Stimulated activated CD4-positive, alpha-beta T cell treated with anti-CD3 and anti-CD28 coated beads, TNF-alpha, amount 100 ng/mL, for 24 hours (primary cell): ENCODE measurements at places on chromosomes 11 and 22.
A peak's percentile ranks its signal among the peaks of the same experiment; 100 is the strongest.

- DNase-seq: no peak
Measured at GRCh38 chr22:35519306-35520000, 21.2 kb upstream of the RASD2 start.

- no peak for DNase-seq
Measured at GRCh38 chr11:128180441-128181087, 406.8 kb downstream of the ETS1 start.

- DNase-seq: peak; percentile 28
Measured at GRCh38 chr22:50599816-50600455, 657 bp upstream of the MAPK8IP2 start.

- no peak for DNase-seq
Measured at GRCh38 chr11:208917-209260, 1.4 kb downstream of the RIC8A start.

- DNase-seq: no peak
Measured at GRCh38 chr22:38132136-38132535, 21.7 kb upstream of the BAIAP2L2 start.

- no peak for DNase-seq
Measured at GRCh38 chr11:48011798-48012391, 31.5 kb downstream of the PTPRJ start.

GRCh38 chr11:128200467-128200866 is 386.9 kb downstream of the ETS1 start:
- DNase-seq: no peak

GRCh38 chr11:69204246-69204940 is 48.7 kb downstream of the SMIM38 start:
- no peak for DNase-seq

GRCh38 chr11:94526645-94527438 is 14.6 kb downstream of the C11orf97 start:
- no peak for DNase-seq

DNA sequence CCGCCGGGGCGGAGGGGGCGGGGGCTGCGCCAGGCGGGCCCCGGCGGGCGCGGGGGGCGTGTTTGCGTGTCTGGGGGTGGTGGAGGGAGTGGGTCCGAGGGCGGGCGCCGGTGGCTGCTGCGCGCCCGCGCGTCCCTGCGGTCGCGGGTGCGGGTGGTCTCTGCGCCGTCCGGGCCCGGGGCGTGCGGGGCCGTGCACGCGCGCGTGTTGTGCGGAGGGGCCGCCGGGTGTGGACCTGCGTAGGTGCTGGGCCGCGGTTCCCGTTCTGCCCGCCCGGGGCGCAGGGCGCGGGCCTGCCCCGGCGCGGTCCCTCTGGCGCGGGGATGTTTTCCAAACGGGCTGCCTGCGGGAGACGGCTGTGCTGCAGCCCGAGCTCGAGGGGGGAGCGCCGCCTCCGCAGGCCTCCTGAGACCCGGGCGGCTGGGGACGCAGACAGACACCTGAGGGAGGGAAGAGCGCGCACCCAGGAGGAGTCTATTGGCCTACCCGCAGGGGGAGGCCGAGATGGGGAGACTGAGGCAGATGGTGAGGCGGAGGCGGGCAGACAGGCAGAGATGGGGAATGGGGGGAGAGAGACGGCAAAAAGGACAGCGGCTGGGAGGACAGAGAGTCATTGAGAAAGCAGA is 442 bp downstream of the PELI3 start:
- peak; percentile 35 for DNase-seq

DNA sequence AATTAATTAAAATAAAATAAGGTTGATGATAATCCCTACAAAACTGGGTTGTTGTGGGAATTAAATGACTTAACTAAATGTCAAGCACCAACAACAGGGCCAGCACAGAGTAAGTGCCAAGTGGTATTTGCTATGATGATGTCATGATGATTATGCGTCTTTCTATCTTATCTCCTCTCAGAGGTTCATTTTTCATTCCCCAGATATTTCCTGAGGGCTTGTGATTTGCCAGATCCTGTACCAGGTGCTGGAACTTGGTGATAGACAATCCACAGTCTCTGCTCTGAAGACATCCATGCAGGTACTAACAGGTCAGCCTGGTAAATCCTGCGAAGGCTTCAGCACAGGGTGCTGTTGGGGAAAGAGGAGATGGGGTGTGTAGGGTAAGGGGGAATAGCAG is 8.1 kb upstream of the MYH9 start:
- DNase-seq: no peak

DNA sequence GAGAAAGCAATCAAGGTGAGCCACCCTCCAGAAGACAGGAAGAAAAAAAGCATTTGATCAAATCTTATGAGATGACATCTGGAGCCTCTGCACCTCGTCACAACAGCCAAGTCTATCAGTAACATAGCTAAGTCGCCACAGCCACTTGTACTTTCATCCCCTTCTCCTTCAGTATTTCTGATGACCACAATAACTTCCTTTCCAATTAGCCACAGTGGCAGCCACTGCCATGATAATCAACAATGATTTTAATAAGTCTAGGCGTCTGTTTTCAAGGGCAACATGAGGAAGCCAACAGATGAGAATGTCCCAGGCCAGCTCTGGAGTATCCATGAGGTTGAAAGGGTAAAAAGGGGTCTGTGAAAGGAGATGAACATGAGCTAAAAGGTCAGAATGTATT is 29.9 kb downstream of the RBFOX2 start:
- DNase-seq: no peak

- no peak for DNase-seq
Measured at GRCh38 chr11:1817511-1817910, 17.3 kb upstream of the SYT8 start.

GRCh38 chr22:35888181-35888870 is 140.3 kb downstream of the RBFOX2 start:
- no peak for DNase-seq

GRCh38 chr22:34934261-34934660 is 131.7 kb upstream of the ISX start:
- DNase-seq: no peak

DNA sequence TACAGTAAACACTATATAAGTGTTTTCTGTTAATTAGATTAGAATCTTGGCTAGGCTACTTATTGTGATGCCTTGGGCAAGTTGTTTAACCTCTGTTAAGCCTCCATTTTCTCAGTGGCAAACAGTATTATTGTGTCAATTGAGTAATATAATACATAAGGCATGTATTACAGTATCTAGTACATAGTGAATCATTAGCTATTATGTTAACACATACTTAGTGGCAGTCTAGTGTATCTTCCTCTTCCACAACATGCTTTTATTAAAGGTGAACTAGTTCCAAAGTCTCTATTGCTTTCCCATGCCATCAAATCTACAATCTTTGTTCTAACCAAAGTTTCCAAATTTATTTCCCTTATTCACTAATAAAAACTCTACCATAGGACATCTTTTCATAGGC is 200.9 kb downstream of the SOX6 start:
- no peak for DNase-seq

DNA sequence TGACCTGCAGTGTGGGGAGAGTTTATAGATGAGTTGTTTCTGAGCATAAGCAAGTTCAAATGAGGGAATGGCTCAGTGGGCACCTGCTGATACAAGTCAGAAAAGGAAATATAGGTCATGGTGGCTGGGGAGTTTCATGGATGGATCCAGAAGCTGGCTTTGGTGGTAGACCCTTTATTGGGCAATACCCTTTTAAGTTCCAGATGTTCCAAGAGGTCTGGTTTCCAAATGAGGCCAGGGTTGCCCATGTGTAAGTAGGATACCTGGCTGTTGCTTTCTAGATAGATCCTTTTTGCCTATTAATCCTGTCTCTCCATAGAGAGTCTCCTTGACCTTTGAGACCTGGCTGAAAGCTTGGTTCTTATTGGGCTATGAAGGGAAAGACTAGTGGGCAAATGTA is 2.2 kb downstream of the STIM1 start:
- DNase-seq: no peak

GRCh38 chr11:19237813-19238212 is 2.9 kb downstream of the E2F8 start:
- DNase-seq: no peak

DNA sequence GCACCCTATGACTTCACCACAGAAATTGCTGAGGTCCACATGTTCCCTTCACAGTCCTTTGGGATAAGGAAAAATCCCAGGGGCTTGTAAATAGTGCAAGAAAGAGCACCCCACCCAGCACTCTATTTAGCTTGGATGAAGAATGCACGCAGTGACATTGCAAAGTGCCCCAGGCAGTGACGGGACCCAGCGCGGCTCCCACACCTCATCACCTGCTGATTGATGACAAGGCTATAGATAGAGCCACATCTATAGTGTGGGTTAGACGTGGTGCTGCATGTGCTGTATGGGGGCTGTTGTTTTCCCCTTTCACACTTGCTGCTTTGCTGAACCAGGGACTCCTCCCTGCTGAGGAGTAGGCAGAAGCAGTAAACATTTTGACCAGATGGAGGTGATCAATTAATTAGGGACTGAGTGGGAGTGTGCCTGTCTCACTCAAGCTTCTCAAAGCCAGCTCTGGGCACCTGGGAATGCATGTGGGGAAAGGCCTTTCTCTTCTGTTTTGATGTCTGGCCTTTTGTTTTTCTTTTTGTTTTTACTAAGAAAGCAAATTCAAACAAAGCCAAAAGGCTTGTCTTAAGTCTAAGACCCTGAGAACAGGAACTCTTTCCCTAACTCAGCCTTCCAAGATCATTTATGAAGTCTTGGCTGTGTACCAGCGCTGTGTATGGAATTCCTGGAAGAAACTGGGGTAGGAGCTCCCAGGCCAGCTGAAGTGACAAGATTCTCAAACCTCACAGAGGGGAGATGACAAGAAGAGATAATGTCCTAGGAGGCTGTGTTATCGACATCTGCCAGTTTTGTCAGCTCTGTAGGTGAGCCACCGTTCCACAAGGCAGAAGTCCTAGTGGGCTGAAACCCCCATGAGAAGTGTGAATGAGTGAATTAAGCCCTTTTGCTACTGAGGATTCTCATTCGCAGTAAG is 219.7 kb downstream of the BARX2 start:
- DNase-seq: no peak

DNA sequence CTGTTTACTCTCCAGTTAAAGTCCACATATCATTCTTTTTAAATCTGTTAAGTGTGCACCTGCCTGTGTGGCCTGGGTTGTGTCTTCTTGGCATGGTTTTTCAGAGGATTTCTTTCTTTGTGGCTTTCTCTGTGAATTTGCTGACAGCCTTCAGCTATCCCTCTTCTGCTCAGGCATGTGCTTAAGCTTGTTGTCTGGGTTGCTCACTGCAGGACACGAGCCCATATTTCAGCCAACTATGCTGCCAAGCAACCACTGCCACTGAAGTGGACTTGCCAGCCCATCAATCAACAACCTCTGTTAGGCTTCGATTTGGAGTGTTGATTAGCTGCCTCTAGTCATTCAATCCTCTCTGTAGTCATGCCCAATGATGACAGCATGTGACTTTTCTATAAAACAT is 18.4 kb downstream of the OR51I2 start:
- DNase-seq: no peak

DNA sequence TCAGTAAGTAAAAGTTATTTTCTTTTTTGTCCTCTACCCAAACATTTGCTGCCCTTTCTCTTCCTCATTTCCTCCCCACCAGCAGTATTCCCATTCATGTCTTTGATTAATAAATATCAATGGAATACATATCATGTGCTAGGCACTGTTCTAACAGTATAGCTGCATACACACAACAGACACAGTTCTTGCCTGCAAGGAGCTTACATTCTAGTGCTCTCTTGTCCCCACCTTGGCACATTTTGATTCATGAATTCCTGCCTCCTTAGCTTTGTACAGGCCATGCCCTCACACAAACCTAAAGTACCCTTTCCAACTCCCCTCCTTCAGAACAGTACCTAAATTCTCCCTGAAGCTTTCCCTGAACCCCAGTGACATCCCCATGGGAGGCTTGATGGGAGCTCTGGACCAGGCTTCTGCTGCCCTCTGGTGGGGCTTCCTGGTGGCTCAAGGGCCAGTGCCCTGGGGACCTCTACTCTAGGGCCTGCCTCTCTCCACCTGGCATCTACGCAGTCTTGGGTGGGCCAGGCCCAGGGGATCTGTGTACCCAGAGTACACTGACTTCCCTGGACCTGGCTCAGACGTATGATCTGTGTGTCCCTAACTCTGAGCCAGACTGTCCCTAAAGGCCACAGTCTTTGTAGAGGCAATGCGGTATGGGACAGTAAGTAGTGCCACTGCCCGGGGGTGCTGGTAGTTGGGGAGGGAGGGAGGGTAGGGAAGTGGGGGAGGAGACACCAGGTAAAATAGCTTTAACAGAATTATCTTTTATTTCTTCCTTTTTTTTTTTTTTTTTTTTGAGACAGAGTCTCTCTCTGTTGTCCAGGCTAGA is 14.1 kb downstream of the RPS13 start:
- peak; percentile 66 for DNase-seq

- no peak for DNase-seq
Measured at GRCh38 chr11:33722590-33723234, 13.5 kb downstream of the CD59 start.

GRCh38 chr11:3995949-3996554 is 98.5 kb upstream of the RRM1 start:
- no peak for DNase-seq

GRCh38 chr11:60078745-60079144 is 9.7 kb upstream of the MS4A2 start:
- no peak for DNase-seq

- no peak for DNase-seq
Measured at GRCh38 chr22:37336579-37336978, 54.3 kb downstream of the CYTH4 start.

GRCh38 chr11:18277565-18278271 is 11.7 kb downstream of the SAA1 start:
- DNase-seq: no peak

DNA sequence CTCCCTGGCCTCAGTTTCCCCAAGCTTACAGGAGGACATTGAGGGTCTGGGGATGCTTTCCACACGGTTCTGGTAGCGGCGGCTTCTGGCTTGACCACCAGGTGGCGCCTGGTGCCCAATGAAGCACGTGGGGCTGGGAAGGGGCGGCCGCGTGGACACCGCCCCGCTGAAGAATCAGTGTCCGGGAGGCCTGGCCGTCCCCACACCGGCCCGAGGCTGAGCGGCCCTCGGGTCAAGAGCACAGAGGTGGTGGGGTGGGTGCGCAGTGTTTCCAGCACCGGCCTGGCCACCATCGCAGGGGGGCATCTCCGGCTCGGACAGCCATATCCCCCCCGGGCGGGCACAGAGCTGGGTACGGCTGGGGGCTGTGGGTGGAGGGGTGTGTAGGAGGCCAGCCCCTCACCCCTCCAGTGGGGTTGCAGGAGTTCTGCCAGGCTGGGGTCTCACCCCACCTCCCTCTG is 27.8 kb upstream of the PPARA start:
- peak; percentile 74 for DNase-seq

DNA sequence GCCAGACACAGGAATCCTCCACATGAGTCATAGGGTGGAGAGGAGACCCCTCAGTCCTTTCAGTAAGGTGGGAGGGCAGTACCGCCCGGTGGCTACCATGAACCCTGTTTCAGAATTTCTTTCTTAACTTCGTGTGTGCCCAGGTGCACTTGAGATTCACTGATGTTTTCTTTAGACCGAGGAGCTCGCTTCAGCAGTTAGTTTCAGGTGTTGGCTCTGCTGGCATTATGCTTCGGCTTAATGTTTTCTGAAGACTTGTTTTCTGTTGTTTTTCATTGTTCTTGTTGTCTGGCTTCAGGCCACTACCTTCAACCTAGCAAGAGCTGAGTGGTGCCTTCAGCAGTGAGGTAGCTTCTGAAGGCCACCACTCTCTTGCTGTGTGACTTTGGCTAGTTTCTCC is 71.5 kb downstream of the BMAL1 start:
- no peak for DNase-seq

- DNase-seq: no peak
Measured at GRCh38 chr22:31995046-31995445, 48.0 kb upstream of the SLC5A1 start.
